ENCODE measurements at places on chromosomes 16 and 17. TPM values are rescaled to one million over a fixed set of nuclear protein-coding genes. Genes with fewer than 3 reads are reported as not detected.

DNA sequence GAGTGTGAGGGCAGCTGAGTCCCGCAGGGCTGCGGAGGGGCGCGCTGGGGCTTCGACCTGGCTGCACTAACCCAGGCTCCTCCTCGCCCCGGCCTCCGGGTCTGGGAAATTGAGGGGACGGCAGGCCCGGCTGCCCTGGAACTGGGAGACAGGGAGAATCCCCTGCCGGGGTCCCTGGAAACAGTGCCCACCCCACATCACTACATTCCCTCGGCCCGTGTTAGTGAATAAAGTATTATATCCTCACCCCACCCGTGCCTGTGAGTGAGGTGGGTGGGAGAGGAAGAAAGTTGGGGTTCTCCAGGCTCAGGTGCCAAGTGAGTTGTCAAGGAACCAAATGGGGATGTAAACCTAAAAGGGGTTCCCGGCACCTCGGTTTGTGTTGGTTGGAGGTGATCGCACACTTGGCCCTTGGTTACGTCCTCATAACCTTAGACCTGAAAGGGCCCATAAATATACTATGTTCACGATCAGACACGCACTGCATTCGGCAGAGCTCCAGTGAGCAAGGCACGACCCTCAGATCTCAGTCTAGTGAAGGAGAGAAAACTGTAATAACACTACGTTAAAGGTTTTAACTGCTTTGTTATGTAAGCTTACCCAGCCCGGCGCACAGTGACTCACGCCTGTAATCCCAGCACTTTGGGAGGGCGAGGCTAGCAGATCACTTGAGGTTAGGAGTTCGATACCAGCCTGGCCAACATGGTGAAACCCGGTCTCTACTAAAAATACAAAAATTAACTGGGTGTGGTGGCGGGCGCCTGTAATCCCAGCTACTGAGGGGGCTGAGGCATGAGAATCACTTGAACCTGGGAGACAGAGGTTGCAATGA is 11.2 kb downstream of the ZNF771 start:
- no peaks in the 10 kb centered on the region for H3K27me3 ChIP-seq
- H3K4me1 ChIP-seq: peaks cover 13% of the 10 kb centered on the region
- peak overlapping the region; percentile 77 for H3K27ac ChIP-seq
- peak overlapping the region; percentile 45 for H3K4me3 ChIP-seq
- H3K36me3 ChIP-seq: peaks cover 4% of the 10 kb centered on the region
- DNase-seq: no peak

DNA sequence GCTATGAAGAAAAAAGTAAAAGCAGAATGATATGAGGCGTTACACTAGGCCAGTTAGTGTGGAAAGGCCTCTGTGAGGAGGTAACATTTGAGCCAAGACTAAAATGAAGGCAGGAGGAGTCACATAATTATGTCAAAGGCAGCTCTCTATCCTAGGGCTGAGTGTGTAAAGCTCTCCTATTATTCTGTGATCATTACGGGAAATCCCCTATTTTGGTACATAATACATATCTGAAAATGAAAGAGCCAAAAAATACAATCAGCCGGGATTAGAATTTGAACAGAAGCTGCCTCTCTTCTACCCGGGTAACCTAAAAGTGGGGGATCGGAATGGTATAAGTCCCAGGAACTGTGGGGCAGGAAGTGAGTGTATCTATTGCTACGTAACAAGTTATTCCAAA is 27.1 kb downstream of the HEATR3 start:
- no peaks in the 10 kb centered on the region for H3K36me3 ChIP-seq
- H3K27me3 ChIP-seq: no peaks in the 10 kb centered on the region
- no peak for DNase-seq
- H3K27ac ChIP-seq: no peak overlapping the region
- H3K4me1 ChIP-seq: no peaks in the 10 kb centered on the region
- H3K4me3 ChIP-seq: no peak overlapping the region

DNA sequence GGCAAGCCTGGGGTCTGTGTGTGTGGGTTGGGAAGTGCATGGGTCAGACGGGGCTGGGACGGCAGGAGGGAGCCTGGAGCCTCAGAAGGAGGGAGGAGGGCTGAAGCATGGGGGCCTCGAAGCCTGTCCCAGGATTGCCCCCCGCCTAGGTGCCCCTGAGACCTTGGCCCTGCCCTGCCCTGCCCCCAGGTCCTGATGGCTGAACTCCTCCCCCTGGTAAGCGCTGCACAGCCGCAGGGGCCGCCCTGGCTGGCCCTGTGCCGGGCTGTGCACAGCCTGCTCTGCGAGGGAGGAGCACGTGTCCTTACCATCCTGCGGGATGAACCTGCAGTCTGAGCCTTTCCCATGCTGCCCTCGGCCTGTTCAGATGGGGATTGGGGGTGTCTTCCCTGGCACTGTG is 4.4 kb downstream of the TEDC2 start:
- DNase-seq: no peak
- H3K27ac ChIP-seq: no peak overlapping the region
- peaks cover 25% of the 10 kb centered on the region for H3K4me1 ChIP-seq
- H3K36me3 ChIP-seq: no peaks in the 10 kb centered on the region
- no peaks in the 10 kb centered on the region for H3K27me3 ChIP-seq

DNA sequence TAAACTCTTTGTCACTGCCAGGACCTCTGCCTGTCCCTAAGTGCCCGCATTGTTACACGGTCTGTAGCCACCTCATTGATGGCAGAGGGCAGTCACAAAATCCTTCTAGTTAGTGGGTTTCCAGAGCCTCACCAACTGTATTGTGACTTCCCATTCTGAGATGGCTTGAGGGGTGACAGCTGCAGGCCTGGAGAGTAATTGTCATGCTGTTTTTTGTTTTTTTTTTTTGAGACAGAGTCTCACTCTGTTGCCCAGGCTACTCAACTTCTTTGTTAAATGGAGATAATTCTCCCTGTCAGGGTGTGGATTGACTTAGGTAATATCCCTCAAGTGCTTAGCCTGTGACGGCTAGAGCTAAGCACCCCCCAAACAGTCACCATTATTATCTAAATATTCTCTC is 77.9 kb downstream of the SDR42E1 start:
- DNase-seq: no peak
- no peaks in the 10 kb centered on the region for H3K4me1 ChIP-seq
- H3K27ac ChIP-seq: no peak overlapping the region
- H3K4me3 ChIP-seq: no peak overlapping the region

DNA sequence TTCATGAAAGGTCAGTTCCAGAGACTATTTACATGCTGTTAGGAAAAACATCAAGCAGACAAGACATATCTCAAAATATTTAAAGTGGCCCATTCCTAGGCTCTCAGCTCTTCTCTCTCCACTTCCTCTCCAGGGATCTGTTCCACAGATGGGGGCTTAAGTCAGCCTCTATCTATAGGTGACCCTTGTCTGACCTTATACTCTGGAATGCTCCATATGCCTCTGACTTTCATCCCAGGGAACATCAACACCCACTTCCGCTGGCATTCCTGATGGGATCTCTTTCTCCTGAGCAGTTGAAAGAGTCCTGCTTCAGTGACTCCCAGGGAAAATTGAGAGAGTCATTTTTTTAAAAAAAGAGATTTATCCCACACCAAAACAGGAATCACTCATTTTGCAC is 11.5 kb upstream of the WIPI1 start:
- H3K36me3 ChIP-seq: no peaks in the 10 kb centered on the region
- no peaks in the 10 kb centered on the region for H3K4me1 ChIP-seq
- DNase-seq: no peak
- H3K27me3 ChIP-seq: no peaks in the 10 kb centered on the region
- H3K4me3 ChIP-seq: no peak overlapping the region
- no peak overlapping the region for H3K27ac ChIP-seq

DNA sequence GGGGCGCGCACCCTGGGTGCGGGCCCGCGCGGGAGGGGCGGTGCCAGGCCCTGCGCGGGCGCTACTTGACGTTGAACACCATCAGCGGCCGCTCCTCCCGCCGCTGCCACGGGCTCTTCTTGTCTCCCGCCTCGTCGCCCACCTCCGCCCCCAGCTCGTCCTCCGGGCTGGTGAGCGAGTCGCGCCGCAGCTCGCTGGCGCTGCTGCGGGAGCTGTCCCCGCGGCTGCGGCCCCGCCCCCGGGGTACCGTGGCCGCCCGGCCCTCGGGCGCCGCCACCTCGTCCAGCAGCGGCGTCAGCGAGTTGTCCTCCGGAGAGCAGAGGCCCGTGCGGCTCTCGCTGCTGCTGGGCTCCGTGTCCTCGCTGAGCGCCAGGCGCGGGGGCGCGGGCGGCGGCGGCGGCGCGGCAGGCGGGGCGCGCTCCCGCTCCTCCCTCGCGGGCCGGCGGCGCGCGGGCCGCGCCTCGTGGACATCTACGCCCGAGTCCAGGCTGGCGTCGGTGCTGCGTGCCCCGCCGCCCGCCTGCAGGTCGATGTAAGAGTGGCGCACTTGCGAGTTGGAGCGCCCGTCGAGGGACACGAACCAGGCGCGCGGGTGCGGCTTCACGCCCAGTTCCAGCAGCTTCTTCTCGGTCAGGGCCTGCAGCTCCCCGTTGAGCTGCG is 8.7 kb downstream of the GRN start:
- H3K27me3 ChIP-seq: no peaks in the 10 kb centered on the region
- peak overlapping the region; percentile 34 for H3K4me3 ChIP-seq
- no peaks in the 10 kb centered on the region for H3K36me3 ChIP-seq
- DNase-seq: no peak
- H3K4me1 ChIP-seq: no peaks in the 10 kb centered on the region
- no peak overlapping the region for H3K27ac ChIP-seq

GRCh38 chr16:67661101-67661761 is 471 bp downstream of the PARD6A start:
- no peak for DNase-seq
- H3K36me3 ChIP-seq: peaks cover 2% of the 10 kb centered on the region
- H3K4me1 ChIP-seq: peaks cover 3% of the 10 kb centered on the region
- H3K27ac ChIP-seq: peak overlapping the region; percentile 57
- H3K4me3 ChIP-seq: peak overlapping the region; percentile 54
- H3K27me3 ChIP-seq: no peaks in the 10 kb centered on the region

- no peaks in the 10 kb centered on the region for H3K4me1 ChIP-seq
- DNase-seq: no peak
- H3K36me3 ChIP-seq: no peaks in the 10 kb centered on the region
- H3K4me3 ChIP-seq: no peak overlapping the region
- no peaks in the 10 kb centered on the region for H3K27me3 ChIP-seq
Measured at GRCh38 chr16:11819798-11820197, 22.7 kb upstream of the ZC3H7A start.

GRCh38 chr17:10177131-10177912 is 21.1 kb downstream of the GAS7 start:
- H3K36me3 ChIP-seq: no peaks in the 10 kb centered on the region
- no peak overlapping the region for H3K4me3 ChIP-seq
- no peak overlapping the region for H3K27ac ChIP-seq
- H3K4me1 ChIP-seq: no peaks in the 10 kb centered on the region
- no peaks in the 10 kb centered on the region for H3K27me3 ChIP-seq

- H3K4me1 ChIP-seq: no peaks in the 10 kb centered on the region
- H3K27me3 ChIP-seq: no peaks in the 10 kb centered on the region
- H3K27ac ChIP-seq: no peak overlapping the region
- no peak overlapping the region for H3K4me3 ChIP-seq
Measured at GRCh38 chr16:10652730-10653590, 41.8 kb downstream of the TEKT5 start.

DNA sequence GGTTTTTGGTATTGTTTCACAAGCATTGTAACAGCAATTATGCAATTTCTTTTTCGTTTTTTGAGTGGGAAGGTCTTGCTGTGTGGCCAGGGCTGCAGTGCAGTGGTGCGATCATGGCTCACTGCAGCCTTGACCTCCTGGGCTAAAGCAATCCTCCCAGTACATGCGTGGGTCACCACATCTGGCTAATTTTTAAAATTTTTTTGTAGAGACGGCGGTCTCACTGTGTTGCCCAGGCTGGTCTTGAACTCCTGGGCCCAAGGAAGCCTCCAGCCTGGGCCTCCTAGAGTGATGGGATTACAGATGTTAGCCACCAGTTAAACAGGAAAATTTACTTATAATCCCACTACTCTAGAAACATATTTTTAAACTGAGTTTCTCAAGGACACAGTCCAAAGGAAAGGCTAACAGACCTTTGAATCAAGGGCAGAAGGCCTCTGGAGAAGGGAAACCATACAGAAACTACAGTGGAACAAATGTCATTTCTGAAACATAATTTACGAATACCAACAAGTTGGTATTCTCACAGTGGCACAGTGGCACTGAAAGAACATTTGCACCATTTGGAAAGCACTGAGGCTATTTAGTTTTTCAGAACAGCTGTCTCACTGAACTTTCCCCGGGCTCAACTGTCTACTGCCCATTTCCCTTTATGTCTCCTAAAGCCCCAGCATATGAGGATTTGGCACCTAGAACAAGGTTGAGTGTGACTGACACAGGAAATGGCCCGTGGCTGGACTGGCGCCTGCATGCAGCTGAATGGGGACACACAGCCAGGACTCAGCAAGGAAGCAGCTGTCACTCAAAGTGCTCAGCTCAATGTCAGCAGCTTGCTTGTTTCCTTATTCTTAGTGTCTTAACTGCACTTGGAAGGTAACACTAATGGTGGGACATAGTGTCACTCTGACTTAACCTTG is 2.8 kb upstream of the PRKAR1A start:
- no peak overlapping the region for H3K4me3 ChIP-seq
- peaks cover 10% of the 10 kb centered on the region for H3K36me3 ChIP-seq
- no peak for DNase-seq
- H3K27me3 ChIP-seq: no peaks in the 10 kb centered on the region
- peaks cover 2% of the 10 kb centered on the region for H3K4me1 ChIP-seq

- no peaks in the 10 kb centered on the region for H3K36me3 ChIP-seq
- no peak overlapping the region for H3K4me3 ChIP-seq
- H3K4me1 ChIP-seq: no peaks in the 10 kb centered on the region
- no peak for DNase-seq
Measured at GRCh38 chr16:19269098-19269497, 16.4 kb upstream of the CLEC19A start.

DNA sequence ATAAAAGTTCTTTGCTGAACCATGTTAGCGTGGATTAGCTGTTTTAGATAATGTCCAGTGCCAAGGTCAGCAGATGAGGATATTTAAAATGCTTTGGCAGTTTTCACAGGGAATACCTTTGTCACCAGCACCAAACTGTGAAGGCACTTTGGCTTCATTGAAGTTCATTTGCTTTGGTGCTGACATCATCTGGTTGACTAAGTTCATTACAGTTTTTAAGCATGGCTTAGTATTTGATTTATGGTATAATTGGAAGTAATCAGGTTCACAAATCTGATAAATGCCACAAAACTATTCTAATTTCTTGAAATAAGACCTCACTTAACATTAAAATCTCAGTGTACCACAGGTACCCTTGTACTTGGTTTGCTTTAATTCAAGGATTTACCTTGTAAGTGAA is 4.3 kb downstream of the GID4 start:
- no peak overlapping the region for H3K27ac ChIP-seq
- H3K36me3 ChIP-seq: no peaks in the 10 kb centered on the region
- H3K4me1 ChIP-seq: peaks cover 15% of the 10 kb centered on the region
- no peak for DNase-seq

SMTNL2 gene
- total RNA-seq: not detected

GSDMA gene
- total RNA-seq: not detected

WIPF2 gene
- total RNA-seq: 45.9 TPM

TPSAB1 gene
- total RNA-seq: not detected

GFAP gene
- total RNA-seq: not detected

NUP93 gene
- 88.5 TPM for total RNA-seq

DNAI2 gene
- not detected for total RNA-seq

MMP2 gene
- total RNA-seq: 311 TPM

HLF gene
- total RNA-seq: 0.13 TPM

MED1 gene
- total RNA-seq: 41.4 TPM

All from Panc1 (cell line).